CD4-positive, alpha-beta T cell (primary cell): ENCODE measurements at places on chromosomes 6 and 20.

- no peak for DNase-seq
Measured at GRCh38 chr20:7348253-7348652, 580.8 kb downstream of the BMP2 start.

GRCh38 chr6:139081471-139081870 is 52.9 kb downstream of the ABRACL start:
- no peak for DNase-seq

- no peak for DNase-seq
Measured at GRCh38 chr6:28618898-28619555, 93.3 kb downstream of the GPX5 start.

GRCh38 chr20:48597521-48598302 is 230.1 kb downstream of the PREX1 start:
- DNase-seq = no peak

- DNase-seq = no peak
Measured at GRCh38 chr6:155143029-155143577, 120.7 kb upstream of the CLDN20 start.

DNA sequence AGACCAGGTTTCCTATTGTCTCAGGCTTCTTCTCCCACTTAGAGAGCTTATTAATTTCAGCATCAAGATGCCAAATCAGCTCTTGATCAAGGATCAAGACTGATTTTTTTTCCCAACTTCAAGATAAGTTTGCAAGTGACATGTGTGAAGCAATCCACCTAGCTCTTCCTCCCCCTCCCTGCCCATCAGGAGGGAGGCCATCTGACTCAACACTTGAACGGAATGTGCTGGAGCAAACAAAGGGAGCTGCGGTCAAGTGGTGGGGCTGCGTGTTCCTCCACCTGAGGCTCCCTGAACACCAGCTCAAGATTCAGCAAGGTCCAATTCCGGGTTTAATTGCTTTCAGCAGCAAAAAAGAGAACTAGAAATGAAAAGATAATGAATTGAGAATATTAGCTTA is 38.7 kb downstream of the TTI1 start:
- no peak for DNase-seq

- no peak for DNase-seq
Measured at GRCh38 chr6:43336382-43336781, 27.8 kb upstream of the CRIP3 start.

DNA sequence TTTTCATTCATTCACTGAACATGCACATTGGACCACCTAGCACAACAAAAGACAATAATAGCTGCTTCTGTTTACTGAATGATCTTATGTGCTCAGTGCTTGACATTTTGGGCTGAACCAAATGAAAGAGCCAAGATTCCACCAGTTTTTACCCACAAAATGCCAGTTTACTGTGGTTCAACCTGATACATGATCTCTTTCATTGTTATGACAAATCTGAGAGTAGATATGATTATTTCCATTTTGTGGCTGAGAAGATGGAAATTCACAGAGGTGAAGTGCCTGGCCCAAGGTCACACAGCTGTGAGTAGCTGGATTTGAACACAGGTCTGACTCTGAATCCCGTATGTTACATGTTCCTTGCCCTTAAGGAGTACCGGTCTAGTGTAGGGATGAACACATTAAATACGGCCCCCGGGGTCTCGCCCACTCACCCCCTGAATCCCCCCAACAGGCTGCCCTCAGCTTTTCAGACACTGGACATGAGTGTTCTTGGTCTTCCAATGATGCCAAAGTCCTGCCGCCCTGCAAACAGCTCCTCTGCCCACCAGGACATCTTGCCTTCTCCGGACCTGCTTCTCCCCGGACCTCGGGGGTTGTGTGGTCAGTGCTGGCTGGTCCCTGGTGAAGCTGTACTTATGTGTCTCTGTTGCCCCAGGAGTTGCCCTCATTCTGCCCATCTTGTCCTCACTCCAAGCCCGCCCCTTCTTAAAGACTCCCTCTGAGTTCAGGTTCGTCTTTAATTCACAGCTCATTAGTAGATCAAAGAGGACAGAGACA is 58.6 kb upstream of the SLC32A1 start:
- no peak for DNase-seq

DNA sequence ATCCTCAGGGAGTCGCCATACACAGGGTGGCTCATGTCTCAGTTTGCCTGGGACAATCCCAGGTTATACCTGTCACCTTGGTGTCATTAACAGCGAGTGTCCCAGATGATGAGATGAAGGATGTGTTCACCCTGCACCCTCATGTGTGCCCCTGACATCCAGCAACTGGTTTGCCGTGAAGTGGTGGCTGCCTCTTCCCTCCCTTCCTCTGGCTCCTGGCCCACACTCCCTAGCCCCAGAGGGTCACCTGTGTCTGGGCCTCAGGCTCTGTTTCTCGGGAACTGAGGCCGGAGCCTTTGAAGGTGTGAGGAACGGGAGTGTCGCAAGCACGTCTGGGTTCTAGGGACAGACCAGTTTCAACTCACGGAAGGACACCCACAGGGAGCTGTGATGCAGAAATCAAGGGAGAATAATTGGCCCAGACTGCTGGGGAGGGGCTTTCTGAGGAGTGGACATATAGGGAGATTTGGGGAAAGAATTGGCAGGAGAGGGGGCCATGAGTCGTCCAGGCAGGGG is 35.8 kb upstream of the PHACTR3 start:
- no peak for DNase-seq

DNA sequence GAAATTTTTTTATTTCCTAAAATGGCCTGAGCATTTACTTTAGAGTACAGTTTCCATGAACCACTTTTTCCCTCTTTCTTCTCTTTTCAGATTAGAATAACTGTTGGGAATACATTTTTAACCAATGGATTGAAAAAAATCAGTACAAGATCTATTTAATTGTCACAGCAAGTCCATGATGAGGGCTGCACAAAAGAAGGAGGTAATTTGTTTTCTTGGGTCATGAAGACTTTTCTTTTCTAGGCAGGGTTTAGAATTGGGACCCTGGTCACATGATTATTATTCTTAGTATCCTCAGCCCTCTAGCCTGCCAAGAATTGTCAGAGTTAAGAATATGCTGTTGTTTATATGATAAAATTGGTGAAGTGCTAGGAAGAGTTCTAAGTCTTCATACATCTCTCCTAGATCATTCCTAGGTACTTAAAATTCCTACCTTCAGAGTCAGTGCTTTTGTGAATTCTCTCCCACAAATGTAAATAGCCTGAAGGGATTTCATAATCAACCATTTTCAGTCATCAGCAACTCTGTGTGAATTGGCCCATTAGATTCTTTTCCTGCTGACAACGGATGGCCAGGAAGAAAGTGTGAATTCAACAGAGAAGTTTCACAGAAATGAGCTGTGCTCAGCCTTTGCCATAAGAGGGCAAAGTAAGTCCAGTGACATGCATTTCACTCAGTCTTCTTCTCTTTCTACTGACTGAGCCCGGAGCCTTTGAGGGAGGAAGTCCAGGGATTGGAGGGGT is 32.4 kb upstream of the TPBG start:
- no peak for DNase-seq

DNA sequence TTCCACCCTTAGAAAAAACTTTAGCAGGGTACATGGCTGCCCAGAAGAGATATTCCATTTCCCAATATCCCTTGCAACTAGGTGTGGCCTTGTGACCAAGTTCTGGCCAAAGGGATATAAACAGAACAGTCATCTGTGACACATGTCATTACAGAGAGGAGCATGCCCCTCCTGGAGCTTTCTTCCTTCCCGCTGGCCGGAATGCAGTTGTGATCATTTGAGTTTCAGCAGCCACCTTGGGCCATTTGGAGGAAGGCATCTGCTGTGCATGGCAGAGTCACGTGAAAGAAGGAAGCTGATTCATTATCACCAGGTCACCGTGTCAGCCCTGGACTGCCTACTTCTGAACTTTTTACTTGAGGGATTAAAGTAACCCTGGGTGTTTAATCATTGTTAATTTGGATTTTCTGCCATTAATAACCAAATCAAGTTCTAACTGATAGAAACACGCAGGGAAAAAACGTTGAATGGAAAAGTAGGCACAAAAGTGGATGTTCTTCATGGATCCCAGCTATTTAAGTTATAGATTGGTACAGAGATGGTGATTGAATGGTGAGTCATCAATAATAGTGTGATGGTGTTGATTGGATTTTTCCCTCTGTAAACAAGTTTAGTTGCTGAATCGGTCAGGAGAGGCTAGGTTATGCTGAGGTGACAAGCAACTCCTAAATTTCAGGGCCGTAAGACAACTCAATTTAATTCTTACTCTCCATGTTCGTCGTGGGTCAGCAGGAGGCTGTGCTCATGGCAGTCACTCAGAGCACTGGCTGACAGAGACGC is 80.7 kb upstream of the CCDC167 start:
- no peak for DNase-seq

- DNase-seq = no peak
Measured at GRCh38 chr20:50900261-50900660, 31.0 kb downstream of the ADNP start.

GRCh38 chr20:57957411-57958049 is 247.7 kb upstream of the PMEPA1 start:
- DNase-seq = no peak

DNA sequence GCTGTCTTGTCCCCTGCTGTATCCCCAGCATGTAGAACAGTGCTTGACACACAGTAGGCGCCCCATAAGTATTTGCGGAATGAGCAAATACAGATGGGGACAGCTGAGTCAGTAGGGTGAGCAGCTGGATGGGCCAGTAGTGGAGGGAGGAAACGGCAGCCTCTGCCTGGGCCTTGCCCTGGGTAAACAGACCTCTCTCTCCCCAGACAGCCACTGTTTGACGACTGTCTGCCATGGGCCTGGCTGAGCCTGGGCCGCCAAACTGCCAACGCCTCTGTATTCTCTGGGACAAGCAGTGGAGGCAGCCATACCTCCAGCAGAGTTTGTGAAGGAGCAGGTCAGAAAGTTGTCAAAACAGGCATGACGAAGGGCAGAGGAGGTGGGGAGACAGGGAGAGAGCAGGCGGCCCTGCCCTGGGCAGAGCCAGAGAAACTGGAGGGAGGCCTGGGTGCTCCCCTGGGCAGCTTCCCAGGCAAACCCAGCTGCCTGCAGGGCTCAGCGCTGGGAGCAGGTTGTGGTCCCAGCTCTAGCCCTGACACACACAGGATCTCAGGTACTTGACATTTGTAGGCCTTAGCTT is 15.2 kb downstream of the HNF4A start:
- DNase-seq = no peak

GRCh38 chr6:2900821-2901644 is 2.1 kb downstream of the SERPINB9 start:
- no peak for DNase-seq

- no peak for DNase-seq
Measured at GRCh38 chr20:6704132-6704861, 63.2 kb upstream of the BMP2 start.

DNA sequence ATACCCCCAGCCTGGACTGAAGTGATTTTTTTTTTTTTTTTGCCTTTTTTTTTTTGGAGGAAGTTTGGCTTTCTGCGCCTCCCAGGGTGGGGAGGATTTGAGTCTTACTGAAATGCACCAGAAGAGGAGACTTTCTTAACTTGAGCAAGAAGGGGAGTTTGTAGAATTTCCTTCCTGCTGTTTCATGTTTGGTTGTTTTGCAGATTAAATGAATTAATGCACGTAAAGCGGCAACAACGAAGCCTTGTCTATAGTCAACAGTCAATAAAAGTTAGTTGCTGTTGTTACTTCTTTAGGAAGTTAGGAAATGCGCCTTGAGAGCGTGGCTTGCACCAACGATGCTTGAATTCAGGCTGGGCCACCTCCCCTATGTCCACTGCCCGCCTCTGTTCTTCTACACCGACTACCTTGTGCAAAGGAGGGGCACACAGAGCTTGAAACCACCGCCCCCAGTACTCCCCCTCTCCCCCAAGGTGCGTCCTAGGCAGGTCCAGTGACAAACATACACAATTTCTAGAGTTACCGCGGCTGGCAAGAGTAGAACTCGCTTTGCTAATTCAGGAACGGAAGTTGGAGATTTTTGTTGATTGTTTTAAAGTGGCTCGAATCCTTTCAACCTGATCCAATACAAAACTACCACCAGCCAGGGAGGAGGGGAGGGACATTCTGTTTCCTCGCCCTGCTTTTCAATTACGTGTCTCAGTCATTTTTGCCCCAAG is 830 bp upstream of the CYP24A1 start:
- DNase-seq = no peak

DNA sequence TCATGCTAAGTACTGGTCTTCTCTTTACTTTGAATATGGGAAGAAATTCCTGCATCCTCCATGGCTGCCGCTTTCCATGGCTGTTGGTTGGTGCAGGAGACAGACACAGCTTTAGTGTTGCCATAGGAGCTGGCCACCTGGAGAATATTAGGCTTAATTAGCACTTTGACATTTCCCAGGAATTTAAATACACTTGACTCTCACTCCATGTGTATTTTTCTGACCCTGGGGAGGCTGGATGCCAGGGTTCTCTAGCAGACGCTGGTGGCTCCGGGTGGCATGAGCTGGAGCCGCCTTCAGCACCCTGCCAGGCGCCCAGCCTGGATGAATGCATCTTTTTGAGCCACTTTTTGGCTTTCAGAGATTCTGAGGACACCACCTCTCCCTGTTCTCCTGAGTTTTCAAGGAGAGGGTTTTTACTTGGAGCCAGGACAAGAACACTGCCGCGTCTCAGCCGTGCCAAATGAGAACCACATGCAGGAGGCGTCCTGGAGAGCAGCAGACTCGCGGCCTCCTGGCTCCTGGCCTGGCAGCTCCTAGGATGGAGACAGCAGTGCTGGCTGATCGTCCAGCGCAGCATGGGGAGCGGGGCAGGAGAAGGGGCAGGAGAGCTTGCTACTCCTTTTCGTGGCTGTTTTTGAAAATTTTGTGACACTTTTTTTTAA is 258.8 kb downstream of the SMOC2 start:
- no peak for DNase-seq

DNA sequence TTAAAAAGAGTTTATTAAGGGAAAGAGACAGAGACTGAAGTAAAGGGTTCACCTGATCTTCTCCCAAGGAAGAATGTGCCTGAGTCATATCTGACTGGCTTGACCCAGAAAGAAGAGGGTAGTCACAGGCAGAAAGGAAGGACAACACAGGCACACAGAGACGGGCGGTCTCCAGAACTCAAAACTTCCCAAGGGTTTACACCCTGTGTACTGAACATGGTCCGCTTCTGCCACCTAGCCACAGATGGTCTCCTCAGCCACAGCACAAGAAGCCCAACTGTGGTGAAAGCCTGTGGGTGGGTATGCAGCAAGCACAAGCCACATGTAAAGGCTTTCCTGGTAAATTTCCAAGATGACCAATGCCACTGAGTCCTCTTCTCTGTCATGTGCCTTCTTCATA is 17.2 kb downstream of the UNC5CL start:
- no peak for DNase-seq

GRCh38 chr6:143034689-143035334 is 25.9 kb upstream of the AIG1 start:
- DNase-seq = no peak

GRCh38 chr20:35680452-35681183 is 15.9 kb upstream of the CPNE1 start:
- no peak for DNase-seq
